ENCODE measurements at places on chromosomes 5 and 9.

- DNase-seq, result no peak
Measured at GRCh38 chr5:77563475-77563874, 71.4 kb upstream of the WDR41 start.

DNA sequence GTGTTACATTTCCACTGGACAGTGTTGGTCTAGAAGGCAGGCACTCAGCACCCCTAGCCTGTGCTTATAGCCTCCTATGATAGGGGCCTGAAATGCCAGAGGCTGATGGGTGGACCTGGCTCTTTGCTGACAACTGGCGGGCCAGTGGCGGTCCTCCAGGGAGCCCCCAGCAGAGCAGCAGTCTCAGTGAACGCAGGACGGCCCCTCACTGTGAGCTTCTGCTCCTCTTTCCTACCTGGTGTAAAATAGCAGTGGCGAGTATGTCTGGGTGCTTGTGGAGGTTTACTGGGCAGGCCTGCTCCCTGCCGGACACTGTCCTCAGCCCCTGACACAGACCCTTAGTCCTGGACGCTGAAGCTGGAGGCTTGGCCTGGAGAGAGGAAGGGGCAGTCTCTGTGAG lies 3.3 kb upstream of the SEC16A start:
- no peak for DNase-seq

GRCh38 chr5:910769-911160 lies 18.1 kb downstream of the TRIP13 start:
- DNase-seq, result no peak

- no peak for DNase-seq
Measured at GRCh38 chr5:321230-321725, at the start of gene AHRR. Gene AHRR (plus strand): TSS chr5:321714. CDS start chr5:343903, 22,189 bp downstream.

DNA sequence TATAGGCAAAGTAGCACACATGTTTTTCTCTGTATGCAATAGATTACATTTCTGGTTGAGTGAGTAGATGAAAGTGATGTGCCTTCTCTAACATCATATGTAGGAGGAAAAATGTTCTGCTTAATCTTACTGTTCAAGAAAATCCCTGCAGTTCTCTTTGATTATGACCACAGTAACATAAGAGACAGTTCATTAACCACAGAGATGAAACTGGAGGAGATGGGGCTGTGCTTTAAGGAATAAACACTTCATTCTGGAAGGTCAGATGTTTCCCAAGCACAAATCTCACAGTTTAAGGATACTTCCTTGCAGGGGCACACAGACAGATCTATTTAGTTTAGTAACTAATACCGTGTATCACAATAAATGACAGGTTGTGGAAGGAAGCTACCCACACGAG lies 150.2 kb downstream of the SEMA5A start:
- DNase-seq, result no peak

DNA sequence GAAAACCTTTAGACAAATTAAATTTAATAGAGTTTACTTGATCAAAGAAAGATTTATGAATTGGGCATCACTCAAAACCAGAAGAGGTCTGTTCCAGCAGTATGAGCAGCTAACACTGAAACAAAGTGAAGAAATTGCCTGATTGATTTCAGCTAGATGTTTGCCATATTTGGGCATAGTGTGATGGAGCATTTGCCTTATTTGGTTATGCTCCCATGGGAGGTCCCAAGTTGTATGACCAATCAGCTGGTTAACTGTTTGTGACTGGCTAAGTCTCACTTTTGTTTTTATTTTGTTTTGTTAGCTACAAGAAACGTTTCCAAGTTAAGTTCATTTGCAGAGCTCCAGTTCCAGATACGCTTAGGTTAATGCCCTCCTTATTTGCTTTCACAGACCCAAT lies 53.3 kb upstream of the LMNB1 start:
- DNase-seq, result no peak

DNA sequence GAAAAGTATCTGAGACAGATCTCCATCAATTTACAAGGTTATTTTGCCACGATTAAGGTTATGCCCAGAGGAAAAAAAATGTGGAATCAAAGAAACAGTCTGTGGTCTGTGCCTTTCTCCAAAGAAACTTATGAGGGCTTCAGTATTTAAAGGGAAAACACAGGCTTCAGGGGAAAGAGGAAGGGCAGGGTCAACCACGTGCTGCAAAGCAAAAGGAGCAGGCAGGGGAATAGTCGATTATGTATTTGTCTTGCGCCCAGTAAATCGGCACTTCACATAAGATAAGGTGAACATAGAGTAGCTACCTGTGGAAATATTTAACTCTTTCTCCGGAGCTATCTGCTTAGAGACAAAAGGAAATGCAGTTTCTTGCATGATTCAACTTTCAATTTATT lies 343.7 kb downstream of the RAB3C start:
- DNase-seq, result no peak

DNA sequence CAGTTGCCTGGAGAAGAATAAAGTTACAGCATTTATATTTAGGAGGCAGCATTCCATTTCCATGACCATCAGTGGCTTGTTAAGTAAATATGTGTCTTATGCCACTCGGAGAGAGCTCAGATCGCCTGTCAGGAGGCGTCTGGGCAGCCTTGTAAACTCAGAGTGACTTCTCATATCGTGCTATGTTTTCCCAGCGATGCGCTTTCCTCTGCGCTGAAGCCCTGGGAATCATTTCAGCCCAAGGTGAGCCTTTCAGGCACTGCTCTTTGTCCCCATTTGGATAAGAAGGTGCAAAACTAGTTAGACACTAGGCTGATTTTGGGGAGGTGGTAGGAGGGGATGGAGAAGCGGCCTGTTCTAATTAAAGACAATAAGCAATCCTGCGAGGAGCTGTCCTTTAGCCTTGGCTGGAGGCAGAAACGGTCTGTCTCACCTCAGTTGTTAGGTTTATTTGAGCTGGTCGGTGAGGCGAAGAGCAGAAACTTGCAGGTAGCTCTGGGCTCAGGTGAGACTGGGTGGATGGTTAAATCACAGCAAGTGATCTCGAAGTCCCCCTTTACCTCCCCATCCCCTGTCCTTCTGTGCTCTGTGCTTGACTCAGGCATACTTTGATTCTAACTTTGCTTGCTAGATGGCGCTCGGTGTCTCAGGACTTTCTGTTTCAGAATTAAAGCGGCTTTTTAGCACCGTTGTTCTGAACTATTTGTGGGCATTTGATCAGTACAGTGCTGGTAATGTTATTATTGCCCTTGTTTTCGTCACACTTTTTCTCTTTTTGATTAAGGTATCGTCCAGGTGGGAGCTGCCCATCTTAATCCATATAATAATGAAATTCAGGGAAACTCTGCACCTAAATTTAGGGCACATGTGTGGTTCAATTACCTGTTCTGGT lies 24.6 kb downstream of the NR2F1 start:
- DNase-seq, result no peak

DNA sequence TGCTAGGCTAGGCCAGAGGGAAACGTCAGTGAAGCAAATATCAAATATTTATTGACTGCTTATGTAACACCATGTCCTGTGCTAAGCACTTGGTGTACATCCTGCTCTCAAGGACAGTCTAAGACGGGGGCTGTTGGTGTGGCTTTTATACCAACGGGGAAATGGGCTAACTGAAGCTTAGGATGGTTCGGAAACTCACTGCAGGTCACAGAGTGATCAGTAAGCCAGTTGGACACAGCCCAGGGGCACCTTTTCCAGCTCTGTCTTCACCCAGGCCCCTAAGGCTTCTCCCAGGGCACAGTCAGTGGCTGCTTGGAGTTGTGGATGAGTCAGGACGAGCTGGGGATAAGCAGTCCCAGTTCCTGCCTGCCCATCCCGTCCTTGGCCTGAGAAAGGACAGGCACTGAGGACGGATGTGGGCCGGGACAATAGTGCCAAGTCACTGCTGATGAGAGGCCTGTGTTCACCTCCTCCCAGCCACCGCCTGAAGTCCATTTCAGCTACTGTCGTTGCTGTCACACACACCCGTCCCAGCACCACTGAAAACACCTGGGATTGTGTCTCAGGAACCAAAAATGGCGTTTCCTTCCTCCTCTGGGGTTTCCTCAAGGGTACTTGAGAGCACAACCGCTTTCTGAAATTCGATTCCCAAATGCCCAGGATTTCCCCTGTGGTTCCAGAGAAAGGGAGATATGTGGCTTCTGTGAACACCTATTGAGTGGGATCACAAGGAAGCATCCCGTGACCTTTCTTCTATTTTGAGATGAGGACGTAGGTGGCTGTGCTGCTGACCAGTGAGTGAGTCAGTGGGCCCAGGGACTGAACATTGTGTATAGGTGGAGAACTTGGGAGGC lies 17.5 kb upstream of the SPRY4 start:
- DNase-seq, result no peak

- DNase-seq, result no peak
Measured at GRCh38 chr9:133780404-133780945, 42.3 kb upstream of the SARDH start.

DNA sequence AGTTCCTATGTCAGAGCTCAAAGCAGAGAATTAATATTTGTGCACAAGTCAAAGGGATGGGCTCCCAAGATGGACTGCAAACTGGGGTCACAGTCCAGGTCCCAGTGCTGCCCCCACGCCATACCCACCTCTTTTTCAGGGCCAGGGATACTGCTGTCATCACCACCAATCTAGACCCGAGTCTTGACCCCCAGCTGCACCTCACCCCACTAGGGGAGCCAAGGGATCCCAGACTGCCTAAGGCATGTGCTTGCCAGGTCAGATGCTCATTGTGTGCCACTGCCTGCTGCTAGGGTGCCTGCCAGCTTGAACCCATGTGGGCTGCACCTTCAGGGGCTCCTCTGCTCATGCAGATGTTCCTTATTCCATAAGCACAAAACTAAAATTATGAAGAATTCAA lies 215.6 kb upstream of the NREP start:
- no peak for DNase-seq

GRCh38 chr5:35038891-35039290 lies 8.9 kb downstream of the AGXT2 start:
- no peak for DNase-seq
